ENCODE measurements at places on chromosomes 4 and X.

- DNase-seq: no peak
These were observed 66.7 kb upstream of the PRPS1 start for GRCh38 chrX:107561468-107562215.

GRCh38 chrX:68431836-68432235, 1.5 kb downstream of the OPHN1 start:
- no peak for DNase-seq

GRCh38 chr4:38669208-38669607, 5.2 kb downstream of the KLF3 start:
- no peak for DNase-seq

DNA sequence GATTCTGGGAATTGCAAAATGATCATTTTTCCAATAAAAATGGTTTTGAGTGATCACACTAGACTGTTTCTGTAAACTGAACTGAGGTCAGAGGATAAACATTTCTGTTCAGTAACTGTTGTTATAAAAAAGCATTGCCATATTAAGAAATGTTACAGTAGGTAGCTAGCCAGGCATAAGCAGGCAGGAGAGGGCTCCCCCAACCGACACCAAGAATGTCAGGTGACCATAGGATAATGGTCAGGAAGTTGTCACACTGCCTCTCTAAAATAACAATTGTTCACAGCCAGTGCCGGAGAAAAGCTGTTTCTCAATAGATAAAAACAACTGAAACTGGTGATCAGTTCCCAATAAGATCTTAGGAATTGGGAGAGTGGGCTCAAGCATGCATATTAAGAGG, 306.2 kb upstream of the SLIT2 start:
- DNase-seq: no peak

GRCh38 chrX:136198010-136198409, 50.7 kb downstream of the FHL1 start:
- DNase-seq: no peak

DNA sequence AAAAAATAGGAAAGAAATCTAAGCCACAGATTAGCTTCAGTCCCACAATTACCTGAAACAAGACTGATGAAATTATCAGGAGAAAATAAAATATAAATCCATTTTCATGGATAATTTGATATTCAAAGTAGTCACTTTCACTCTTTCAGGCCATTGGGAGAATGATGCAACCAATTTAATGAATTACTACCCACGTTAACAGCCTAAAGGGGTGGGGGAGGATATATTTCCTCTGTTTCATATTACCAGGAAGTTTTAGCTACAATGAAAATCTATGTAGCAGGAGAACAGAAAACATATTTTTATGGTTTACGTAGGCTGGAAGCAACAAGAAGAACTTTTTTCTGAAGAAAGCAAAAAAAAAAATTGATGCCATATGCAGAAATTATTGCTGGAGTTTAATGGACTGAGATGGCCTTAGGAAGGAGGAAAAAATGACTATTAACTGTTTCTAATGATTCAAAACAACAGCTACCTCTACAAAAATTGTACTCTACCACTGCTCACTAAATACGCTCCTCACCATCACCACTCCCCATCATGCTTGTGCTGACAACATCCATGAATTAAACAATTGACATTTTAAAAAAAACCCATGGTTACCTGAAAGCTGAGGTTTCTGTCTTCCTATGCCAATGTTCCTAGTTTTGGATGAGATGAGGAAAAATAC, 100.9 kb downstream of the CXXC4 start:
- DNase-seq: no peak

- no peak for DNase-seq
These were observed 171.5 kb upstream of the DIPK2B start for GRCh38 chrX:45372151-45372550.

DNA sequence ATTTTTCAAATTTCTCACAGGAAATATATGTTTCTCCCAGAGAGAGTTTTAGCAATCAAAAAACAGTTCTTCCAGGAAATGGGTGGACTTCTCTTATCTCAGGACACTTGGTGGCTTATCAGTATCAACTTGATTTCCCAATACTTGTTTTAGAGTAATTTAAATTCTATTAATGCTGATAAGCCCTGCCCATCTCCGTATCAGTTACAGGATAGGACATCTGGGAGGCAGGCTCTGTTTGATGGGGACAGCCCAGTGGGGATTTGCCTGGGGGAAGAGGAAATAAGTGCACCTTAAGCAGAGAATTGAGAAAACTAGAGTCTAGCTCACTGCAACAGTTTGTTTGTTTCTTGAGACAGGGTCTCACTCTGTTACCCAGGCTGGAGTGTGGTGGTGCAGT, 43.2 kb upstream of the PDGFRA start:
- DNase-seq: no peak

DNA sequence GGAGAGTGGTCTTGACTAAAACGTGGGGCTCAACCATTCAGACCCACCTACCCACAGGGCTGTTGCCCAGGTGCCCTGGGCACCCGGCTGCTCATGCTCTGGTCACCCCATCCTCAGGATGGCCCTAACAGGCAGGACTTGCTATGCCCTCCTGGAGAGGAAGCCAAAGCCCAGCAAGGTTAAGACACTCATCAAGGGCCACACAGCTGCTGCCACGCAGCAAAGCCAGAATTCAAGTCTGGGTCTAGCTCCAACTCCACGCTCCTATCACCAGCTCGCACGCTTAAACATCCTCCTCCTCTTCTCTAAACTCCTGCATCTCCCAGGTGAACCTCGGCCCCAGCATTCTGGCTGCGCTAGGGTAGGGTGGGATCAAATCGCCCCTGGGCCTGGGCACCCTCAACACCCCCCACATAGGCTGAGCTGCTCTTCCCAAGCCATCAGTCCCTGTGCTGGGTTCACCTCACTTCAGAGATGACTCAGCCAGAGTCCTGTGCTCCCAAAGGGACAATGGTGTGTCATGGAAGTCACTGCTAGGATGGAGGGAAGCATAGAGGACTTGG, 54.1 kb downstream of the PPP2R2C start:
- no peak for DNase-seq

- no peak for DNase-seq
These were observed 44.6 kb downstream of the ARHGEF9 start for GRCh38 chrX:63740382-63740781.

DNA sequence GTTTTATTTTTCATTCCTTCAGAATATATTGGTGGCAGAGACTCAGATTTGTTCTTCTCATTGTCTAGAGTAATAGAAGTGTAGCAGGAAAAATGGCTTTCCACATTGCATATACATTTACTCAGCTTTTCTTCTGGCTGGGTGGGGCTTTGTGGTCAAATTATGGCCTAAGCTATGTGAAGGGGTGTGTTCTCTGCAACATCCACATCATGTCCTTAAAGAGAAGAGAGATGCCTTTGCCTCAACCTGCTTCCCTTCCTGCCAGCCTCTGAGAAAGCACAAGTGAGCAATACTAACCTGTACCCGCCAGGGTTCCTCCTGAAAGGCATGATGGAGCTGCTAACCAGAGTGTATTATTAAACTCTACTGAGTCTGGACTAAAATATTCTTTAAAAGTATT, 695.6 kb upstream of the FAM241A start:
- no peak for DNase-seq

DNA sequence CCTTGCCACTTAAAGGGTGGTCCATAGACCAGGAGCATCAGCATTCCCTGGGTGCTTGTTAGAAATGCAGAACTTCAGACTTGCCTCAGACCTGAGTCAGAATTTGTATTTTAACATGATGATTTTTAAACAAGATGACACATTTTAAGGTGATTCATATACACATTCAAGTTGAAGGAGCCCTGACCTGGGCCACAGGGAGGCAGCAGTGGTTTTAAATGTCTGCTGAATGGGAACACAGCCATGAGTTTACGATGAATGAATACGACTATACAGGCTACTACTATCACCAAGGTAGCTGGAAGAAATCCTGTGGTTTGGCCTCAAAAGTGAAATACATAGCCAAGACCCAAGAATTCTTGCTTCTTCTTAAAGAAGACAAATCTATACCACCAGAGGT, 2.9 kb downstream of the HDAC8 start:
- no peak for DNase-seq

DNA sequence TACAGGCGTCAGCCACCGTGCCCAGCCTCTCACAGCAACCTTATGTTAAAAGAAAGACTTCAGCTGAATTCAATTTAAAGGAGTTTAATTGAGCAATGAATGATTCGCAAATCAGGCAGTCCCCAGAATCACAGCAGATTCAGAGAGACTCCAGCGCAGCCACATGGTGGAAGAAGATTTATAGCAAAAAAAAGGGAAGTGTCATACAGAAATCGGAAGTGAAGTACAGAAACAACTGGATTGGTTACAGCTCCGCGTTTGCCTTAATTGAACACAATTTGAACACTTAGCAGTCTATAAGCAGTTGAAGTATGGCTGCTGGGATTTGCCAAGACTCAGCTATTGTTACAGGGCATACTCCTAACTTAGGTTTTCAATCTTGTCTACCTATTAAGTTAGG, 19.8 kb downstream of the CENPVL3 start:
- no peak for DNase-seq

DNA sequence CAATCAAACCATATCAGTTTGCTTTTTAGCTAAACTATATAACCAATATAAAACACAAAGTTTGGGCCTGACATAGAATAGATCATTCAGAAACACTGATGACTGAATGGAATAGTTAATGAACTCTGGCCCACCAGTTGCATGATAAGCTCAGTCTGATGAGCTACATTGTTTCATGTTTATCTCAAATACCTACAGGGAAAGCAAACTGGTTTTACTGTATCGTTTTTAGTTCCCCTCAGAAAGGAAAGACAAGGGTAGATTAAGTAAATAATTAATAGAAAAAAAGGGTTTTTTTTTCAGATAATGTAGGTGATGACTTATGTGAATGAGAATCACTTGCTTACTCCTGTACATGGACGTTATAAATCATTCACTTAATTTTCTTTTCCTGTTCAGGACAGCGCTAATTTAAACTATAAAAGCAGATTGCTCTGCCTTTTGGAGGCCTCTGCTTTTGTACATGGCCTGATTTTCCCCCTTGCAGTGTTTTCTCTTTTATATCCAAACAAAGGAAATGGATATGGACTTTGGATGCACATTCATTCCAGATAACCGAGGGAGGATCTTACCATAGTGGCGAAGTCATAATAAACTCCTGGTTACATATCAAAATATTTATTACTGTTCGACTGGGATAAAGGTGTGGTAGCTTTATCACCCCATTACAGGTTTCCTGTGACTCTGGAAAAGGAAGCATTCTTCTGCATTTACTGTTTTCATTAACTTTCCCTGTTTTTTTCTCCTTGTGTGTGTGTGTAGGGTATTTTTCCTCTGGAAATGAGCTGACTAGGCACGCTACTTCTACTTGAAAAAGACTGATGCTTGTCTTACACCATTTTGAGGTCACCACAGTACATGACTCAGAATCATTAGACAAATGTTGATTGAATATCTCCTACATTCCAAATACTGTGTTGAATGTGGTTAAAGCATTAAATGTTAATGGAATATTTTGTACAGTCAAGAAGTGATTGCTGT, 373.1 kb upstream of the HS3ST1 start:
- DNase-seq: no peak

GRCh38 chr4:169142391-169142790, 128.4 kb downstream of the SH3RF1 start:
- no peak for DNase-seq

GRCh38 chrX:120617996-120618630, 11.7 kb downstream of the C1GALT1C1 start:
- DNase-seq: no peak

- DNase-seq: no peak
These were observed 659.4 kb downstream of the PCDH19 start for GRCh38 chrX:99750721-99751120.

GRCh38 chr4:156929386-156930105, 42.1 kb downstream of the PDGFC start:
- DNase-seq: no peak

- DNase-seq: no peak
These were observed 22.9 kb upstream of the TRIM2 start for GRCh38 chr4:153181293-153181692.

- DNase-seq: no peak
These were observed 7.3 kb downstream of the PLP1 start for GRCh38 chrX:103783971-103784370.
